ENCODE measurements at places on chromosomes 11 and 22.

- no peak for DNase-seq
Observed at GRCh38 chr11:102712137-102712536, 6.6 kb upstream of the MMP27 start.

DNA sequence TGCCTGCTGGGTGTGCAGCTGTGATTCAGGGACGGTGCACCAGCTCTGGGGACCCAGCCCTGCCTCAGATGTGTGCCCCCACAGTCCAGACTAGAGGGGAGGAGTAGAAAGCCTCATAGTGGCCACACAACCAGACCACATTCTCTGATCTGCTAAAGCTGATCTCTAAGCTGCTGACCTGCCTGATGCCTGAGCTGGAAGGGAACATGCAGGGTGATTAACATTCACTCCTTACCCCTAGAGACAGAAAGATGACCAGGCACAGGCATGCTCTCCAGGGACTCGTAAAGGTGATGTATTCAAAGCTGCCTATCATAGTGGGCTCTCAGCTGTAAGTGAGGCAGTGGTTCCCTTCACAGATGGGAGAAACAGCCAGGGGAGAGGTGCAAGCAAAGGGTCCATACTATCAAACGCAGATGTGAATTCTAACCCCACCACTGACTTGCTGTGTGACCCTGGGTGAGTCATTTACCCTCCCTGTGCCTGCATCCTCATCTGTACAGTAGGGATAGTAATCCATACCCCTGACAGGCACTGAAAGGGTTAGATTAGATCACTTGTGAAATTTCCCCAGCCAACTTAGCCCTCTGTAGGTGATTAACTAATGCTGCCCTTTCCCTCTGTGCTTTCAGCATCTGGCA, 29.0 kb upstream of the LRRC32 start:
- DNase-seq, result no peak

GRCh38 chr22:48523091-48523490, 1304.6 kb downstream of the BRD1 start:
- peak; percentile 47 for DNase-seq

DNA sequence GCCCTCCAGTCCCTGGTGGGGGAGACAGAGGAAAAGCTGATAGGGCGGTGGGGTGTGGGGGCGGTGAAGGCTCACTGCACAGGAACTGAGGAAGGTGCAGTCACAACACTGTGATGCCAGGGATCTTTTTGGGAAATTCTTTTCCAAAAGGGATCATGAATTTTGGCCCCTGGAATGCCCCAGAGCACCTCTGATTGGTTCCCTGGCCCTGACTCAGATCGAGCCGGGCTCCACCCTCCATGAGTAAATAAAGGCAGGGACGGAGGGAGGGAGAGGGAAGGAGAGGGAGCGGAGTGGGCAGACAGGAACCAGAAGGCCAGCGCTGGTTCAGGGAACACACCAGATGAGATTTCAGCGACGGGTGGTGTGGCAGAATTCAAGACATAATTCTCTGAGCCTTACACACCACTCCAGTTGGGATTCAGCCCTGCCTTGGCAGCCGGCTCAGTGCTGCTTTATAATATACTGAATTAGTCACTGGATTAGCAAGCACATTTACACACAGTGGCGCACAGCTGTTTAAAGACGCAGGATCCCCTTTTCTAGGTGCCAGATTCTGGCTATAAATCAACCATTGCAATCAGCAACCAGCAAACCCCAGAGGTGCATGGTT, 80.3 kb downstream of the ETS1 start:
- DNase-seq, result peak; percentile 97

- DNase-seq, result no peak
Observed at GRCh38 chr11:126079621-126080124, 17.0 kb upstream of the CDON start.

DNA sequence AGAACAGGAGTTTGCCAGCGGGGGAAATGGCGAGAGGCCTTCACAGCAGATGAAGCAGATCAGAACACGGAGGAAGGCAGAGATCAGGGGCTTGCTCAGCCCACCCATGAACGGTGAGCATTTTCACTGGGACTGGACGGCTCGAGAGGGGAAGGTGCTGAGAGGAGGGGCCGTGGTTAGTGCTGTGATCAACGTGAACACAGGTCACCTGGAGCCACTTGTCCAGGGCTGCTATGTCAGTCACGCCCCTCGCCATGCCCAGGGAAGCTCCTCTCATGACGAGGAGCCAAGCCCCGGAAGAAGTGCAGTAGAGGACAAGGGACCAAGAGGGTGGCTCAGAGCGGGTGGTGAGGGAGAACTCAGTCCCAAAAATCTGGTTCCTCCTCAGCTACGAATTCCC, 7.0 kb downstream of the PLA2G6 start:
- no peak for DNase-seq

DNA sequence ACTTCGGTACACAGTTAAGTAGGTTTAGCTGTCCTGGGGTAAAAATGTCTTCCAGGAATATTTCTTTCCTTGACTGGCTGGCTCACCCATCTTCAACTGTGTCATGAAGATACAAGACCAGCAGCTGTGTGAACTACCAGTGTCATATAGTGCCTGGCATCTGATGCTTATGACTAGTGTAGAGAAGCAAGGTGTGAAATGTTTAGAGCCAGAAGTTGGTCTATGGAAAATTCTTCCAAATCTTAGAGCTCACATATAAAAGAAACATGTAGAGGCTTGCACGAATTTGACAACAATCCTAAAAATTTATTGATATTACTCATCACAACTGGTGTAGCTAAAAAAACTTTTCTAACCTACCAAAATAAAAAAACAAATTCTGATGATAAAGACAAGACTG, 54.4 kb downstream of the ARL14EP start:
- DNase-seq, result no peak

DNA sequence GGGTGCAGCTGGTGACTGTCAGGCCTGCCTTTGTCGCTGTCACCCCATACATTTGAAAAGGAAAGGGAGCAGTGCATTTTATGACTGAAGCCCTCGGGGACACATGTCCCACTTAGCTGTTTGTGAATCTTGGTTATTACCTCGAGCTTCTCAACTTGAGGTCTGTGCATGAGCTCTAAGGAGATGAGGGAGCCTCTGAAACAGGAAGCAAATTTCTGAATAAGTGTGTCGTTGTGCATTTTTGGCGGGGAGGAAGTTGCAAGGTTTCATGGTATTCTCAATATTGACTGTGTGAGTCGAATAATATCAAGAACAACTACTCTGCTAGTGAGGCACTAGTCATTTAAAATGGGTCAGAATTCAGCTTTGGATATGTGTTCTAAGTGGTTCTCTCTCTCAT, 149.7 kb upstream of the PLET1 start:
- no peak for DNase-seq

GRCh38 chr22:34763496-34763895, 302.5 kb upstream of the ISX start:
- DNase-seq, result no peak

- no peak for DNase-seq
Observed at GRCh38 chr11:47765086-47765485, 2.1 kb downstream of the FNBP4 start.

- no peak for DNase-seq
Observed at GRCh38 chr11:887589-887988, 23.0 kb downstream of the CHID1 start.

GRCh38 chr22:19641983-19642451, 72.3 kb upstream of the SEPTIN5 start:
- no peak for DNase-seq

- peak; percentile 79 for DNase-seq
Observed at GRCh38 chr22:36022162-36022561, 6.5 kb downstream of the RBFOX2 start.

GRCh38 chr11:88508418-88508758, 170.9 kb upstream of the CTSC start:
- no peak for DNase-seq

- peak; percentile 78 for DNase-seq
Observed at GRCh38 chr11:78809931-78810541, 235.4 kb upstream of the NARS2 start.

DNA sequence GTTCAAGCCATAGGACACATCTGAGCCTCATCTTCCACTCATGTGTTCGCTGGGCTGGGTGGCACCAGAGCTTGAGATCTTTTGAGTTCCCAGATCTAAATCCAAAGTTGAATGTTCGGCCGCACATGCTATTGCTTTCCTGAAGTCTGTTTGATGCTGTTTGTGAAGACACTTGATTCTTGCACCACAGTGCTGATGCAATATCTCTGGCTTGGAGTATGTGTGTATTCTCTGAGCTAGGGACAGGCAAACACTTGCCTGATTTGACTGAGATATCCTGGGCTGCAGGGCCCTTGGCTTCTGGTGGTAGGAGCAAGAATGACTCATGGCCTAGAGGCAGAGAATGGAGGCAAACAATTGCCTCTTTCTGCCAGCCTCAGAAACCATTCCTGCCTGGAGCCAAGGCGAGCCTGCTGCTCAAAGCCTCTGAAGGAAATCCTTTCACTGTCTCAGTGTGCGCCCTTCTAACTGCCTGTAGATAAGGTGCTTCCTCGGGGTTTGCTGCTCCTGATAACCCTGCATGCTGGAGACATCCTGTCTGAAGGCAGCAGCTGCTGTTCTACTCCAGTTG, 73.0 kb downstream of the CYB5R2 start:
- peak; percentile 52 for DNase-seq

GRCh38 chr11:80621871-80622270, 1181.0 kb upstream of the TENM4 start:
- DNase-seq, result no peak

- no peak for DNase-seq
Observed at GRCh38 chr22:50461536-50461935, 13.3 kb downstream of the SBF1 start.

DNA sequence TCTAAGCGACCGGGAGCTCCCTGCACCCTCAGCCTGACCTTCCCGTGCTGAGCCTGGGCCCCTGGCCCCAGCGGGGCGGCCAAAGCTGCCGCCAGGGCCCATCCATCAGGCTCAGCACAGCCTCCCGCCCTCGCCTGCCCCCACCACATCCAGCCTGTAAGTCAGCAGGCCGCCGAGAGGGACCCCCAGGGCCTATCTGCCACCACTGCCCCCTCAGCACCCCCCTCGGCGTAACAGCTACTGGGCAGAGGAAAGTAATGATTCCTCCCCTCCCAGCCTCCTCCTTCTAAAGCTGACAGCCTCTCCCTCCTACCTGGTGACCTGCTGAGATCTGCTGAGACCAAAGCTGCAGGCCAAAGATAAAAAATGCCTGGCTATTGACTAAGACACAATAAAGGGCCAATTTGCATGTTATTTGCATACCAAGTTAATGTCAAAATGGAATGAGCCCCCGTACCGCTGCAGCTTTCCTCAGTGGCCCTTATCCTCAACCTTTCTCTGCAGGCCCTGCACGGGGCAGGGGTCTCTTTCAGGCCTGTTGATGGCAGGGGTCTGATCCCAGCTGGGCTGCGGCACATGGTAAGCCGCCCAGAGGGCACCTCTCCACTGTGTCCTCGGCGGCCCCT, 51.6 kb downstream of the RPUSD4 start:
- DNase-seq, result no peak

- no peak for DNase-seq
Observed at GRCh38 chr11:8061555-8062428, 19.2 kb upstream of the TUB start.

DNA sequence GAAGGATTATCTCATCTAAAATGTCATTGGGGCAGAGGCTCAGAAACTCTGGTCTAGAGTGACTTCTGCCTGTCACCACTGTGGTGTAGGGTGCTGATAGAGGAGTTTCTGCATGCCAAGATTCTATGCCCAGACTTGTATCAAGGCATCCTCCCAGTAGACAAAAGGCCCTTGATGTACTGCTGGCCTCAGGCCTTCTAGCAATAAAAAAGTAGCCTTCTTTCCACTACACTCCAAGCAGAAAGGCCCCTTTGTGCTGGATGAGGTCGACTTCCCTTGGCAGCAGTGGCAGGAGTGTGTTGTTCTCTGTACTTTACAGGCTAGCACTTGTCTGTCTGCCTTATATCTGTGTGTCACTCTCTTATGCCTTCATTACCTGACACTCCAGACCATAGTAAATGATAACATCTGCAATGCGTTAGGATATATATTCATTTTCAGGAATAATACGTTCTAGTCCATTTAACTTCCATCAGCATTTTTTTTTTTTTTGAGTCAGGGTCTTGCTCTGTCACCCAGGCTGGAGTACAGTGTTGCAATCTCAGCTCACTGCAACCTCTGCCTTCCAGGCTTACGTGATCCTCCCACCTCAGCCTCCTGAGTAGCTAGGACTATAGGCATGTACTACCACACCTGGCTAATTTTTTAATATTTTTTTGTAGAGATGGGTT, 49.5 kb upstream of the RRM1 start:
- DNase-seq, result no peak

- peak; percentile 58 for DNase-seq
Observed at GRCh38 chr22:45684169-45684568, 12.5 kb downstream of the ATXN10 start.

- DNase-seq, result no peak
Observed at GRCh38 chr22:49433717-49434611, 393.7 kb downstream of the BRD1 start.

Data from fibroblast of skin of right biceps (primary cell).